Gastrocnemius medialis (tissue), 4 donors: ENCODE measurements at places on chromosomes 5 and 9. TPM values are rescaled to one million over a fixed set of nuclear protein-coding genes. Genes with fewer than 3 reads are reported as not detected.

ZDHHC11B gene
- total RNA-seq: 1.0 TPM

SLC4A9 gene
- total RNA-seq: not detected

EIF4EBP3 gene
- 45.8 TPM for total RNA-seq

C9orf50 gene
- total RNA-seq: not detected

CYFIP2 gene
- 5.9 TPM for total RNA-seq

FCN2 gene
- not detected for total RNA-seq

FBXL7 gene
- 4.9 TPM for total RNA-seq

ANKRD18A gene
- total RNA-seq: not detected

SPINK9 gene
- total RNA-seq: not detected

EQTN gene
- total RNA-seq: not detected

PDE8B gene
- total RNA-seq: not detected

LRRC26 gene
- not detected for total RNA-seq

DCP2 gene
- total RNA-seq: 27.8 TPM

TYRP1 gene
- 10.3 TPM for total RNA-seq

CCNI2 gene
- total RNA-seq: not detected

SLC46A2 gene
- total RNA-seq: not detected

ESM1 gene
- total RNA-seq: 0.12 TPM
